ENCODE measurements at places on chromosomes 1 and 21.
A peak's percentile ranks its signal among the peaks of the same experiment; 100 is the strongest.

GRCh38 chr1:17717594-17718535, 37.3 kb upstream of the ACTL8 start:
- no peak for DNase-seq

- no peak for DNase-seq
Measured at GRCh38 chr1:37123276-37124115, 89.2 kb upstream of the GRIK3 start.

GRCh38 chr21:43209575-43210453, 41.0 kb downstream of the CRYAA start:
- DNase-seq = no peak

DNA sequence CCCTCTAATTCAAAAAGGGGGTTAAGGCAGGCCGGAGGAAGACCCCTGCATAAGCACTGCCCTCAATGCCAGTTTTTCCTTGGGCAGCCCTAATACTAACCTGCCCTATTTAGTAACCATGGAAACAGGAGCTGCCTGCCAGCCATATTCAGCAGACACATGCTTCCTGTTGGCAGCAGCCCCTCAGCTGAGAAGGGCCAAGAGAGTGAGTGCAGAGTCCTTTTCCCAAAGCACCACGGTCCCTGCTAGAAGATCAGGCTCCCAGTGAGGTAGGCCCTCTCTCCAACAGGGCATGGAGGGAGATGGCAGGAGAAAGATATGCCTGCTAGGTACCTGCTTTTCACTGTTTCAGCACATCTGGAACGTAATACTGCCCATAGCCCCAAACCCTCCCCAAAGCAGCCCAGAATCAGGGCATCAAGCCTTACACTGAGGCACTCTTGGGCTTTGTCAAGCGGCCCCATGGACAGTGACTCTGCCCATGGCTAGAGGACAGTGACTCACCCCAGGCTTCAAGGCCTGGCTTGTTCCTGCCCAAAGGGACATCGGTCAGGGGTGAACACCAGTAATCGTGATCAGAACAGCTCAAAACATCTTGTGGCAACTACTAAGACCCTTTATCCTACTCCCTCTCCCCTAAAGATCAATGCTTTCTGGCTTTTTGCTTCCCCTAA, 64.5 kb downstream of the BCAR3 start:
- no peak for DNase-seq

DNA sequence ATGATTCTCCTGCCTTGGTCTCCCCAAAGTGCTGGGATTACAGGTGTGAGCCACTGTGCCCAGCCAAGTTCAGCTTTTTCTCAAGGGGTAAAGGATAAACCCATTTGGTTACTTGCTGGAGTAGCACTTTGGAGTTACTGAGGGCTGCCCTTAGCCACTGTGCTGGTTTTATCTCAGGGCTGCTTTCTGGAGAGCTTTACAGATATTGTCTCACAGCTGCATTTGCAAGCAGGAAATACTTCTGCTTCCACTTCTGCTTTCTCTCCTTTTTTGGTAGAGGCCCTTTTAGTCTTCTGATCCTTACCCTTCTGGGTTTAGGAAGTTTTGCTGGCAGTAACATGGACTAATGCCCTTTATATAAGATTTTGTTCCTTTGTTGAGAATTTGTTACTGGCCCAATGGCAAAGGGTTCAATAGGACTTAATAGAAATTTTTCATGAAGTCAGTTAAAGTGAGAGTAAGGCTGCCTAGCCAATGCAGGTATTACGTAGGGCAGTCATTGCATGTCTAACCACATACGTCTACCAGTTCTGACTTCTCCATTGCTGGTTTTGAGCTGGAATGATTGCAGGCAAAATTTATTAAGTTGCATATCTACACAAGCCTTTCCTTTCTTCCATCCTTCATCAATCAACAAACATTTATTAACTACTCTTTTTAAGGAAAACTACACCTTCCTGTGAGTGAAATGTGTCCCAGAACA, 24.4 kb downstream of the CAP1 start:
- no peak for DNase-seq

GRCh38 chr1:53046930-53047329, 15.1 kb upstream of the PODN start:
- DNase-seq = no peak

DNA sequence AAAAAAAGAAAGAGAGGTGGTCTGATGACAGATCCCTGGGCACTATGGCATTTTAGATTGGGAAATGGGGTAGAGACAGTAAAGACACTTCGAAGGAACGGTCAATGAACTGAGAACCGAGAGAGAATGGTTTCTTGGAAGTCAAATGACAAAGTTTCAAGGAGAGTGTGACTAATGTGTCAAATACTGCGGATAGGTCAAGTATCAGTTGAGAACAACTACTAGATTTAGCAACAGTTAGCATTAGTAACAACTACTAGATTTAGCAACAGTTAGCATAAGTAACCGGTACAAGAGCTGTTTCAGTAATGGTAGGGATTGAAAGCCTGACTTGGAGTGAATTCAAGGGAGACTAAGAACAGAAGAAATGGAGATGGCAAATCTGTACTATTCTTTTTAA, 35.0 kb downstream of the UROD start:
- no peak for DNase-seq

- DNase-seq = no peak
Measured at GRCh38 chr1:50503515-50503914, 80.3 kb upstream of the DMRTA2 start.

GRCh38 chr1:12161324-12161661, 5.5 kb upstream of the TNFRSF1B start:
- no peak for DNase-seq

GRCh38 chr1:110240476-110241210, 30.5 kb downstream of the KCNC4 start:
- no peak for DNase-seq

- DNase-seq = no peak
Measured at GRCh38 chr1:162485236-162485635, 12.4 kb upstream of the UHMK1 start.

- no peak for DNase-seq
Measured at GRCh38 chr1:1191734-1192133, 14.7 kb downstream of the TNFRSF18 start.

GRCh38 chr1:7380712-7381111, 390.4 kb upstream of the VAMP3 start:
- no peak for DNase-seq

GRCh38 chr1:212597487-212597886, 11.1 kb upstream of the ATF3 start:
- DNase-seq = no peak

GRCh38 chr1:217453816-217454215, 177.1 kb downstream of the GPATCH2 start:
- DNase-seq = no peak

GRCh38 chr1:8966606-8967005, 20.9 kb downstream of the CA6 start:
- DNase-seq = no peak

DNA sequence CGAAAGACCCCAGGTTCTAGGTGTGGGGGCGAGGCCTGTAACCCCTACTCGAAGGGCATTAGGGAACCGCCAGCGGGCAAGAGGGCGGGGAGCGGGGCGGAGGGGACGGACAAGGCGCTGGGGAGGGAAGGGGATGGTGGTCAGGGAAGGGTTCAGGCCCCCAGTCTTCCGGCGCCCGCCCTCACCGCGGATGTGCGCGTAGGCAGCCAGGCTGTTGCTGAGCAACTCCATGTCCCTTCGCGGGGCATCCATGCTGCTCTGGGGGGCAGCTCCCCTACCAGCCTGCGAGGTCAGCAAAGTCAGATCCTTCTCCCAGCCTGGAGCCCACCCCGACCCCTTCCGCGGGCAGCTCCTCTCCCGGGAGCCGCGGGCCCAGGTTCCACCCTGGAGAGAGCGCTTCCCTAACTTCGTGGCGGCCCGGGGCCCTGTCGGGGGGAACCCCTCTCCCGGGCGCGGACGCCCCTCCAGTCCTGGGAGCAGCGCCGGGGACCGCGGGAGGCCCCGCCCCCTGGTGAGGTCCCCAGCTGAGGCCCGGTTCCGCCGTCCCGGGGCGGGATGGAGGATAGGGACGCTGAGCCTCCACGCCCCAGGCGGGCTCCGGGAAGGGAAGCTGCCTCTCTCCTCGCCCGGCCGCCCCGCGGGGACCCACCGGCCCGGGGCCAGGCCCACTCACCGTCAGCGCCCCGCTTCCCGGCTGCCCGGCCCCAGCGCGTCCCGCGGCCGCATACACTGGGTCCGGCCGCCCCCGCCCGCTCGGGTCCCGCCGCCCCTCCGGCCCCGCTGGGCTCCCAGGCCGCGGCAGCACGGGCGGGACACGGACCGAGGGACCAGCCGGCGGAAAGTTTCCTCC, 434 bp downstream of the EVA1B start:
- DNase-seq = peak; percentile 43

- no peak for DNase-seq
Measured at GRCh38 chr1:211613108-211613947, 34.4 kb upstream of the SLC30A1 start.

DNA sequence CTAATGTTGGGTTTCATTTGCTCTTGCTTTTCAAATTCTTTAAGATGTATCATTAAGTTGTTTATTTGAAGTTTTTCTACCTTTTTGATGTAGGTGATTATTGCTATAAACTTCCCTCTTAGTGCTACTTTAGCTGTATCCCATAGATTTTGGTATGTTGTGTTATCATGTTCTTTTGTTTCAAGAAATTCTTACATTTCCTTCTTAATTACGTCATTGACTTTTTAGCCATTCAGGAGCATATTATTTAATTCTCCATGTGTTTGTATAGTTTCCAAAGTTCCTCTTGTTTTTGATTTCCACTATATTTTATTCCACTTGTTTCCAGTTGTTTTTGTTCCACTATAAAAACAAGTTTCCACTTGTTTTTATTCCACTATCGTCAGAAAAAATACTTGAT, 15.0 kb downstream of the GPR88 start:
- DNase-seq = no peak

- DNase-seq = no peak
Measured at GRCh38 chr1:65264197-65264929, 45.0 kb upstream of the DNAJC6 start.

DNA sequence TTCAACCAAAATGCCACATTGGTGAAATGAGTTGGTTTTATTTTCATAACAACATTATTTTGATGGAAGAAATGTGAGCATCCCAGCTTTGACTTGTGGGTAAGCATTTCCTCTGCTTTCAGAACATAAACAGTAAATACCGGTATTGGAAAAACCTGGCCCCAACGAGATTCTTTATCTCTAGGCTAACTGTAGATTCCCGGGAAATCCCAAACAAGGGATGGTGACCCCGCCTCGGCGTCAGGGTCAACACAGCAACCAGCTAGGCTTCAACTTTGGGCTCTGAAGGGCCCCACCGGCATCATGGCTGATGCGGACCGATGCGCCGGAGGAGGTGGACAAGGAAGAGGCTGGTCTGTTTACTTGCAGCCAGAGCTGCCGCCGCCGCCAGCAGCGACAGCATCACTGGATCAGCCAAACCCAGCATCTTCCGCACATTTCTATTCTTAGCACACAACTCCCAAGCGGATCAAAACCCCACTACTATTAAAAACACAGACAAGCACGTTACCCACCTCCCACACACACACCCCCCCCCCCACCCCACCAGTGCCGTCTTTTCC, 1.1 kb downstream of the AKT3 start:
- DNase-seq = peak; percentile 21

DNA sequence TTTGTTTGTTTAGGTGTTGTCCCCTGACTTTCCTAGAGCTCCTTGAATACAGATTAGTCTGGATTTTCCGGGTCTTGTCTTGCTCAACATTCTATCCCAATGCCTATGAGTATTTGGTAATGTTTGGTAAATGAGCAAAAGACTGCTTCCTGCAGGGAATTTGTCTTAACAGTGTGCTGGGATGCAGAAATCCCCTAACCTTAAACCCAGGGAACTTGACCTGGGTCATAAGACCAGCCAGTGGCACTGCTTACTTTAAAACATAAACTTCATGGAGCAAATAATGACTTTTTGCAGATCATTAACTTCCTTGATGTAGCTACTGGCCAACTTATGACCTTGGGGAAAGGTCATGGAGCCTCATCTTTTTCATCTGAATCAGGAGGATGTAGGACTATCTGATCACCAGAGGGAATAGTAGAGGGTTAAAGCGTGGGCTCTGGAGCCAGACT, 27.2 kb downstream of the TCEANC2 start:
- no peak for DNase-seq

DNA sequence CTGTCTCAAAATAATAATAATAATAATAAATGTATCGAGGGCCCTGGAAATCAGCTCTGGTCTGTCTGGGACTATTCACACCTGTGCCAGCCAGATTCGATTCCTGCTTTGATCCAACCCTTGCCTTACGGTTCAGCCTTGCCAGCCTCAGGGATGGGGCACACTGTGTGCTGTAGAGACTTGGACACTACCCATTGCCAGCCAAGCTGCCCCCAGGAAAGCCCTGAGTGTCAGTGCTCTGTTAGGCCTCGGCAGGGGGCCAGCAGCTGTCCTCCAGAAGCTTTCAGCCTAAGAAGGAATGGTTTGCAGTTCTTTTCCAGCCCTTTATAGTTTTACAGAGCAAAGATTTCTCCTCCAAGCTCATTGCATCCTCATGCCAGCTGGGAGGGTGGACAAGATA, 96.2 kb upstream of the RUNX3 start:
- DNase-seq = no peak

- no peak for DNase-seq
Measured at GRCh38 chr1:198298640-198299039, 141.8 kb downstream of the NEK7 start.

DNA sequence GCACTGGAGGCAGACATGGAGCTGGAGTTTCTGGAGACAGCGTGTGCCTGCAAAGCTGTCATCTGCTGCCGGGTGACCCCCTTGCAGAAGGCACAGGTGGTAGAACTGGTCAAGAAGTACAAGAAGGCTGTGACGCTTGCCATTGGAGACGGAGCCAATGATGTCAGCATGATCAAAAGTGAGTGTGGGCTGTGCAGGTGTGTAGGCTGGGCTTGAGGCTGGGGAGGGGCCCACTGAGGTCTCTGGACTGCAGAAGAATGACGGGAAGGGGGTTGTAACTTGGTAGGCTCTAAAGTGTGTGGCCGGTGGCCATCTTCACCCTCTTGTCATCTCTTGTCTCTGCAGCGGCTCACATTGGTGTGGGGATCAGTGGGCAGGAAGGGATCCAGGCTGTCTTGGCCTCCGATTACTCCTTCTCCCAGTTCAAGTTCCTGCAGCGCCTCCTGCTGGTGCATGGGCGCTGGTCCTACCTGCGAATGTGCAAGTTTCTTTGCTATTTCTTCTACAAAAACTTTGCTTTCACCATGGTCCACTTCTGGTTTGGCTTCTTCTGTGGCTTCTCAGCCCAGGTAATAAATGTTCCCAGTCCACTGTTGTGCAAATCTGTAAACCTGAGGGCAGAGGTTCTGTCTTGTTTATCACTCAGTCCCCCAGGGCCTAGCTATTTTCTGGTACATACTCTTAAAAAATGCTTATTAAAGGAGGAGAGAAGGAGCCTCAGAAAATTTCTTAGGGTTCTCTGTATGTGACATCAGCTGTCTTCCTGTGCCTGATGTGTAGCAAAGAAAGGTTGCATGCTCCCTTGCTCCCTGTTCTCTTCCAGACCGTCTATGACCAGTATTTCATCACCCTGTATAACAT, 19.9 kb downstream of the ATP8B2 start:
- peak; percentile 70 for DNase-seq

DNA sequence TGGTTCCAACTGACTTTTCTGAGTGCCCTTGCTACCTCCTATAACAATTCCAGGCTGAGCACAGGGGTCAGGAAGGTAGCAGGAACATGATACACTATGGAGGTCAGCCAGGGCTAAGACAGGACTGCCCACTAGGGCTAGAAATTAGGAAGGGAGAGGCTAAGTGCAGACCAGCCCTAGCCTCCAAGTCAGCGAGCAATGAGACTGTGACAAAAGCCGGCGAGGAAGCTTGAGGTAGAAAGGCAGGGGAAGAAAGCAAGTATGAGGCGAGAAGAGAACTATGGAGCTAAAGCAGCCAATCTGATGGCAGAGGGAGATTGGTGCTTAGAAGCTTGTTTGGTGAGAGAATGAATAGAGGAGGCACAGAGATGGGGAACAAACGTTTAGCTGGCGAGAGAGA, 4.7 kb downstream of the UROD start:
- DNase-seq = no peak

GRCh38 chr1:29502911-29503840, 266.9 kb downstream of the PTPRU start:
- DNase-seq = no peak

All from T-helper 1 cell (primary cell).